Breast epithelium (tissue), 4 donors: ENCODE measurements at places on chromosomes 1 and 21.

GRCh38 chr1:3149277-3149676 is 80.3 kb downstream of the PRDM16 start:
- DNase-seq = no peak

GRCh38 chr21:44598061-44598460 is 2.3 kb upstream of the KRTAP10-7 start:
- DNase-seq = no peak

DNA sequence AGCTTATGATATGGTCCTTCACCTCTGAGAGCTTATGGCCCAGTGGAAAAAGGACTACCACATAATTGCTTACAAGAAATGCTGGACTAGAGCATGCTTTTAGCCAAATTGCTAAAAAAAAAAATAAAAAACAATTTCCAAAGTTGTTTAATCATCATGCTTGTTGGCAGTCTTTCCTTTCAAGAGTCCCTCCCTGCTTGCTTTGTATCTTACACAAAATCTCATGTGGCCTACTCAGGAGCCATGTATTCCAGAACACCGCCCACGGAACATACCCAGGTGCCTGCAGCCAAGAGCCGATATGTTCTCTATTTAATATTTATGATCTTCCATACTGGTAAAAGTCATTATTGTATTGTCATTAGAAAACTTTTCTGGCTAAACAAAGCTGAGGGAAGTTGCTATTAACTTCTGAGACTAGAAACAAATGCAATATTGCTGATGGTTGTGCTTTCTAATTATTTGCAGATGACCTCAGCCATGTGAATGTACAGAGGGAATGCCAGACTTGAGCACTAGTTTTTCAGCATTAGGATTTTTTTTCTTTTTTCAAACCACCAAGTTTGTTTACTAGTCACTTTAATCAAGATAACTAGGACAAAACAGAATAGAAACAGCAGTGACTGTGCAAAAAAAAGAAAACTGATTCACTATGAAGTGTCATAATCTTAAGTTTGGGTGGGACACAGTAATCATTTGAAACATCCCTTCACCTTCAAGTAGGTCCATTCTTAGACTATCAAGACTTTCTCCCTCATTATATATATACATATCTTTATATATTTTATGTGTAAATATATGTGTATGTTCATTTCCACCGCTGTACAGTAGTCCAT is 129.3 kb upstream of the GORAB start:
- peak; percentile 19 for DNase-seq

GRCh38 chr1:169347688-169348382 is 19.8 kb downstream of the NME7 start:
- no peak for DNase-seq

- no peak for DNase-seq
Measured at GRCh38 chr1:27542463-27543273, 52.7 kb upstream of the WASF2 start.

DNA sequence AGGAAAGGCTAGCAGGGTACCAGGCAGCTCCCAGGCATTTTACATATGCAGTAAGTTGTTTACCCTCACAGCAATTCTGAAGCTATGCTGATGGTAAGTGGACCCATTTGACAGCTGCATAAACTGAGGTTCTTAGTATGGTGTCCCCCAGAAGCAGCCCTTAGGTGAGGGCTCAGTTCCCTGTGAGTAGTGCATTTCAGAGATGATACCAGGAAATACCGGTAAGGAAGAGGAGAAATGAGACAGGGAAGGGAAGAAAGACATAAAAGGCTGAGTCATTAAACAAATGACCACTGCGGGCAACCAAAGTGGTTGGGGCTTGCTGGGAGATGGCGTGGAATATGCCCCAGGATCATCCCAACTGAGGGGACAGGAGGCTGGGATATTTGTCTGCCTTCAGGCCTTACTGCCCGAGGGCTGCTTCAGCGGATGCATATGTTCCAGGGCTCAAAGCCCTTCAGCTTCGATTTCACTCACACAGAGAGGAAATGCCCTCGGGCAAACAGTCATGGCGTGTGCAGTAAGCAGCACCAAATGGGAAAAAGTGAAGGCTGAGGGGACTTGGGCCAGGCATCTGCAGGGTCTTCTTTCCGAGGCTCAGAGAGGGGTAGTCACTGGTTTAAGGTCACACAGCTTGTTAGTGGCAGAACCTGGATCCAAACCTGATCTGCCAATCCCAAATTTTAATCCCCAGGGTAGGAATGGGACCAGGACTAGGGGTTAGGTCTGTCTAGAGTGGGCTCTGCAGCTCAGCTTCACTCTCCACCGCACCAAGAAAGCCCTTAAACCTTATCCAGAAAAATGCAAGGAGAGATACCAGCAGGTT is 133.7 kb upstream of the RUNX3 start:
- no peak for DNase-seq

DNA sequence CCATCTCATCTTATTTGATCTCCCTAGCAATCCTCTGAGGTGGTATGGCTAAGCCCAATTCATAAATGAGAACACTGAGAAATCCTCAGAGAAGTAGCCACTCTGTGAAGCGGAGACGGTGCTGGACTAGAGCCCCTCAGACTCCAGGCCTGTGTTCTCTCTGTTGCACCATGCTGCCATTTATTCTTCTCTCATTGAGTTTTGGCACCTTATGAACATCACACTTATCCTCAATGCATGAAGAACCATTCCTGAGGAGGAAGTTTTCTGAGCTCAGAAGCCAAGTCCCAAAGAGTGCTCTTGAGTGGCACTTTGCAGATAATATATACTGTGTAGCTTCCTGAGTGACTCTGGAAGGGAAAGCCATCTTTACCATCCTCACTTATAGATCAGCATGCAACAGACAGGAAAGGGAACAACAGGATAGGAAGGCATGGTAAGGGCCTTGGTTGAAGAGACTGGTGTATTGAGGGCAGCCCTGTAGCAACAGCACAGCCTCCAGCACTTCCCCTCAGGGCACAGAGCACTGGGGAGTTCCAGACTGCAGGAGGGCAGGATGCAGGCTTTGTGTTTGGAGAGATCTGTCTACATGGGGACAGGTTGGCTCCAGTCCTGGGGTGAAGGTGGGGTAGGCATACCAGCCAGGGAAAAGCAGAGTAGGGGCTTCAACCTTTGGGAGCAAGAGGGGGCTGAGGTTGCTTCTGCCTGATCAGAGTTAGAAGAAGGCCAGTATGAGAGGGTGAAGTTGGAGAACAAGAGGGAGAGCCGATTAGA is 1.6 kb upstream of the CRNN start:
- no peak for DNase-seq

DNA sequence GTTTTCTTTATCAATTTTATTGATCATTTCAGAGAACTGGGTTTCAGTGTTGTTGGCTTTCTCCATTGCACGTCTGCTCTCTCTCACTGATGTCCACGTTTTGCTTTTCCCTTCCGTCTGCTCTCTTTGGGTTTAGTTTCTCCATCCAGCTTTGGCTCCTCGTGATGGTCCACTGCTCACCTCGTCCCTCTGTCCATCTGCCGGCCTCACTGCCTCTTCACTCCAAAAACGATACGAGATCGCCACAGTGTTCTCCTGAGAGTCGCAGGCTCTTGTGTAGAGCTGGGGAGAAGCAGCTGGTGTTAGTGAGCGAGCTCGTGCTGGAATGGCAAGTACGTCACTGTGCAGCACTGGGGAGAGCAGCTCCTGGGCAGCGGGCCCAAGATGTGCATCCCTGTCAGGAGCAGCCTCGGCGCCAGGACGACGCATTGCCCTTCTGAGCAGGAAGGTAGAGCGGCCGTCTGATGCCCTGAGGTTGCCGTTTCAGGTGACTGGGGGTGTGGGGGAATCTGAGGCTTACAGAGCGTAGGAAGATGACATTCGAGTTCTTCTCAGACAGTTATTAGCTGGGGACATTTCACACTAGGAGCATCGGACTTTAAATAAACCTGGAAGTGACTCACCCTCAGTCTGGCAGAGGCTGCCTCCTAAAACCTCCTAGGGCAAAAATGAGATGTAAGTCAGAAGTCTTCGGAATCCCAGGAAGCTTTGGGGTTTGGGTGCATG is 31.4 kb upstream of the PCBP3 start:
- no peak for DNase-seq

- DNase-seq = no peak
Measured at GRCh38 chr1:14367451-14367850, 231.0 kb upstream of the KAZN start.

DNA sequence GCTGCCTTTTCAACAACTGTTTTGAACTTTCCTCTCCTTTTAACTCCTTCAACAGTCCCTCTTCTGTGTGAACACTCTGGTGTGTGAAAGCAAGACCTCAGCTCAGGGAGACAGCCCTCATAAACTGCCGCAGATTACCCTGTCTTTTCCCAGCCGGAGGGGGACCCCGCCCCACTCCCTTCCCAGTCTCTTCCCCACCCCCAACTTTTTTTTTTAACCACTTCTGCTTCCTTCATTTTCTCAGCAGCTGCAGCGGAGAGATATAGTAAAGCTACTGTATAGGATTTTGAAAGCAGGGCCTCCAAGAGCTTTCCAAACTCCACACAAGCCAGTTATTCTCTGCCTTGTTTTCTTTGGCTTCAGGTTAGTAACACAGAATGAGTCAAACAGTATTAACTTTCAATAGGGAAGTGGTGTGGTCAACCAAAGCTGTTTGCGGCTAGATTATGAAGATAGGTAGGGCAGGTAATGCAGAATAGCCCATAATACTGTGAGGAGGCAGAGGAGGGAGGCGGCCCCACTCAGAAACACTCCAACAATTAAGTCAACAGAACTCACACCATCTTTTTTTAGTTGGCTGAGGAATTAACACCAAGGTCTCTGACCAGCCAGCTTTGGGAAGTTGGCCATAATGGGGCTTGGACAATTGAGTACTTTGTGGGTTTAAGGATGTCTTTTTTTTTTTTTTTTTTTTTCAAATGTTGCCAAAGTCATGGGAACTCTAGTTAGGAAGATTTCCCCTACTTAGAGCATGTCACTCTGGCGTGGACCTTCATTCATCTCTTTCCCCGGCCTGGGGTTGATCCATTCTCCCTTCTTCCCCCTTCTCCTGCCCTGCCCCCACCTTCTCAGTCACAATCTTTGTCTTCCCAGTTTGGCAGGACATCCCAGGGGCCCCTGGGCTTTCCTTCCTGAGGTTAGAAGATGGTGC is 177.0 kb downstream of the CLIC6 start:
- no peak for DNase-seq

DNA sequence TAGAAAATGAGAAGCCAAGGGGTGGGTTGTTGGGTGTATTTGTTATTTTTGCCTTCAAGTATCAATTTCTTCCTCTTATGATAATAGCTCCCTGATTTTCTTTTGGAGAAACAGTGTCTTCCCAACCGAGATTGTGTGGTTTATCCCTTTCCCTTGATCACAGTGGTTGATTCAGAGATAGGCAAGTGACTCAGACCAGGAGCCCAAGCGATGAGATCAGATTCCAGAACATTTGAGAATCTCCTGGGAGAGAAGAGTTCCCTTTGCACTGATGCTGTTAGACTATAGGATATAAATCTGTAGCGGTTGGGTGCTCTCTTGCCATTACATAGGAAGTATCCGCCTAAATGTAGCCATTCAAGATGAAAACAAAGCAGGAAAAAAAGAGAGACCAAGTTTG is 90.1 kb upstream of the WDR26 start:
- DNase-seq = no peak

- no peak for DNase-seq
Measured at GRCh38 chr1:4752059-4752458, 97.7 kb downstream of the AJAP1 start.

- DNase-seq = no peak
Measured at GRCh38 chr21:44704636-44705001, 6.8 kb downstream of the TSPEAR start.

DNA sequence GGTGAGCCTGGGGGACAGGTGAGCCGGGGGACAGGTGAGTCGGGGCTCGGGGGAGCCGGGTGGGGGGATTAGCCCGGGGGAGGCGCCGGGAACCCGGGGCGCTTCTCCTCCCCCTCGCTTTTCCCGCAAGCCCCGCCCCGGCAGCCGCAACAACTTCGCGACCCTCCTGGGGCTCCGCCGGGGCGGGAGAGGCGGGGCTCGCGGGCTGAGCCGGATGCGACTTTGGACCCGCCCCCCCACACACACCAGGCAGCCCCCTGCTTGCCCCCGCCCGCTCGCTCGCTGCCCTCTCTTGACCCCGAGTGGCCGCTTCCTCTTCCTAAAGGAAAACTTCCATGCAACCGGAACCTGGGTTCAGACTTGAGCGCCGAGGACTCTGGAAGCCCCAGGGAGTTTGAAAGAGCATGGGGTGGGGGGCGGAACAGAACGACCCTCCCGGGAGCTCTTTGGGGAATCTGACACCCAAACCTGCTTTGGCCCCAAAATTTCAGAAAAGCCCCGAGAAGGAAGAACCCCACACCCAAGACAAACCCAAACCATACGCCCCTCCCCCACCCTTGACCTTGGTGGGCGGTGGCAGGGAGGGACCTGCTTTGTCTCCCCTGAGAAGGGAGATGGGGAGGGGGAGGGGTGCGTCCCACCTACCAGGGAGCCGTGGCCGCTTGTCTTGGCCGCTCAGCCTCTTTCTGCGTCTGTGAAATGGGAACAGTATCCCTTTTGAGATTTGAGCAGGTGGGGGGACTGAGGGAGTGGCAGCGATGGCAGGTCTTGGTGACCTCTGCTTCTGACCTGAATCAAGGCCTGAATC is 550 bp downstream of the ARHGEF16 start:
- DNase-seq = no peak

DNA sequence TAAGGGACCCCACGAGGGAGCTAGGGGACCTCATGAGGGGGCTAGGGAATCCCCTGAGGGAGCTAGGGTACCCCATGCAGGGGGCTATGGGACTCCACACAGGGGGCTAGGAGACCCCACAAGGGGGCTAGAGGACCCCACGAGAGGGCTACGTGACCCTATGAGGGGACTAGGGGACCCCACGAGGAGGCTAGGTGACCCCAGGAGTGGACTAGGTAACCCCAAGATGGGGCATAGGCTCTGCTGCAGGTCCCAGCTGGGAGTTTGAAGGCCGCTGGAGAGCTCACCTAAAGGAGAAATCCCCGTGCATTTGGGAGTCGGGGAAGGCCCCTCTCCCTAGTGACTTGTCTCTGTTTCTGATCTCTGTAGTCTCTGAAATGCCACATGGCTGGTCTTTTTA is 50.0 kb upstream of the DMRTB1 start:
- no peak for DNase-seq

- DNase-seq = no peak
Measured at GRCh38 chr1:81186261-81186660, 614.5 kb upstream of the ADGRL2 start.
